Esophagus squamous epithelium (tissue), 5 donors: ENCODE measurements at places on chromosomes 2 and 18.

DNA sequence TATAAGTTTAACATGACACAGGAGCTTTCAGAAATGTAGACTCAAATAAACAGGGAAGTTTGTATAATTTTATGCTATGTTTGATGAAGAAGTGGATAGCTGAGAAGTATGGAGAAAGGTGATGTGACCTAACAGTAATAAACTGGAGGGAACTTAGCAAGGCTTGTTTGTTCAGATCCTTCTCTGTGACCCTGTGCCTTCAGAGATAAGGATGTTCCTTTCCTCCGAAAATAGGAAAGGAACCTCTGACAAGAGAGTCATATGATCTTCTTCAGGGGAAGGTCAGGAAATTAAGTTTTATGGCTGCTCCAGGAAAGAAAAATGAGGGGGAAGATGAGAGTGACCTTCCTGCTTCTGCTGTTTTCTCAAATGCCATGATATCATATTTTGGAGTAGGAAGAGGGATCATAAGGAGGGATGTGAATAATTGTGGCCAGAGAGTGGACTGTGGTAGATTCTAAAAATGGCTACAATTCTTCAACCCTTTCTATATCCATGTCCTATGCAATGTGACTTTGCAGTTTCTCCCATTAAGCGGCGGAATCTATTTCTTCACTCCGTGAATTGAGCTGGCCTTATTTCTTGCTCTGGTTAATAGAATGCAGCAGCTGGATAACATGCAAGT lies 8.5 kb upstream of the C2orf69 start:
- no peak for DNase-seq

GRCh38 chr2:215697003-215697402 lies 261.1 kb upstream of the FN1 start:
- no peak for DNase-seq

DNA sequence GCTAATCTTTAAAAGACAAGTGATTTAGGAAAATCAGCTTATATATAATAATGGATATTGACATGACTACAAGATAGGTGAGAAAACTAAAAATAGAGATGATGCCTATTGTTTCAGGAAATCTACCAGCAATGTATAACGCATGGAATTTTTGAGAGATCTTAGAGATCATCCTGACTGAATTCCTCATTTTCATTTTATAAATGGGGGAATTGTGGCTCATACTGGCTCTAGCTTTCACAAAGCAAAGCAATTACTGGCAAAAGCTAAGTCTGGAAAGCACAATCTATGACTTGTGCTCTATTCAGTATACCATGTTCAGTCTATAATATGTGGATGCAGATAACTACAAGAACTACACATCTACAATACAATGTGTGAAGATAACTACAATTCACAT lies 51.9 kb upstream of the FANCL start:
- DNase-seq: no peak

DNA sequence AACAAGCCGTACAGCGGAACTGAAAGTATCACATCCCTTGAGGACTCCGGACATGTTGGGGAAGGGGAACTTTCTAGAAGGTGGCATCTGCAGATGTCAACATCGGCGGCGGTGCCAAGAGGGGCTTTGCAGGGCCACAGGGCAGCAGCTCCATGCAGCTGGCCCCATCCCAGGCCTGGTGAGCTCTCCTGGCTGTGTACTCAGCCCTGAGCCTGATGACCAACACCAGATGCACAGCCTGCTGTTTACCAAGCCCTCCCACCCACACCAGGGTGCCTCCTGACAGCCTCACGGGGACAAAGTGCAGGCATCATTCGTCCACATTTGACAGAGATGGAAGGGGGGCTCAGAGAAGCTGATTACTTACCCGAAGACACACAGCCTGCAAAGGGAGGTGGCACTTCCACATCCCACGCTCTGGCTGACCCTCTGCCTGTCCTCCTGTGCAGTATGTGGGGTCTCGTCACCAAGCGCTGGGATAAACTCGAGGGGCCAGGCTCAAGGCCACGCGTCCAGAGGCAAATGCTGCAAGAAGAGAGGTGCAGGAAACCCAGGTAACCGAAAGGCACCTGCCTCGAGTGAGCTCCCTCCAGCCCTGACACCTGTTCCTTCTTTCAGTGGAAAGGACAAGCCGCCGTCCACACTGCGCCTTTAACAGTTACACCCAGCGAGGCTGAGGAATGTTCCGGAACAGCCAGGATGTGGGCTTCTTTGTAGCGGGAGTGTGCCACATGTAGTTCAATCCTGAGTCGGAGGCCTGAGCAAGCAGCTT lies 69.0 kb upstream of the ASAP2 start:
- no peak for DNase-seq

GRCh38 chr2:2400286-2401038 lies 69.4 kb upstream of the MYT1L start:
- no peak for DNase-seq

DNA sequence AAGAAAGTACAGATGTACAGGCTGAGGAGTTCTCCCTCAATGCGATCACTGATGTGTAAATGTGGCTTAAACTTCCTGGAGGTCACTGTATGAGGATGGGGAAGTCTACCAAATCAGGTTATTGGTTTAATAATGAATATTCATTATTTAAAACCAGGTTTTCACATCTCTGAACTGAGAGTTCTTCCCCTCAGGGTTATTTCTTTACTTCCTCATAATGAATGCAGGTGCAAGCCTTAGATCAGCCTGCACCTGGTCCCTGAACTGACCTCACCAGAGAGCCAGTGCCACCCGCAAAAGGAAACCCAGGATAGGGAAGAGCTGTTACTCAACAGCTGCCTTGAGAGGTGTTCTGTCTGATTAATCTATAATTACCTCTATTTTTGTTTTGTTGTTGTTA lies 369.0 kb downstream of the EPHA4 start:
- DNase-seq: no peak

GRCh38 chr2:232230560-232230959 lies 148.0 kb upstream of the ALPP start:
- no peak for DNase-seq

- no peak for DNase-seq
These were observed 592 bp downstream of the ME2 start for GRCh38 chr18:50879302-50880118.

- no peak for DNase-seq
These were observed 88.8 kb downstream of the INHBB start for GRCh38 chr2:120434492-120435308.

- DNase-seq: no peak
These were observed 49.1 kb upstream of the PIK3C3 start for GRCh38 chr18:41905786-41906527.

GRCh38 chr2:171287036-171287571 lies 126.4 kb upstream of the TLK1 start:
- DNase-seq: no peak

- no peak for DNase-seq
These were observed 261.3 kb upstream of the CCDC68 start for GRCh38 chr18:55220523-55220922.

GRCh38 chr2:39621596-39621995 lies 44.1 kb upstream of the TMEM178A start:
- DNase-seq: no peak

DNA sequence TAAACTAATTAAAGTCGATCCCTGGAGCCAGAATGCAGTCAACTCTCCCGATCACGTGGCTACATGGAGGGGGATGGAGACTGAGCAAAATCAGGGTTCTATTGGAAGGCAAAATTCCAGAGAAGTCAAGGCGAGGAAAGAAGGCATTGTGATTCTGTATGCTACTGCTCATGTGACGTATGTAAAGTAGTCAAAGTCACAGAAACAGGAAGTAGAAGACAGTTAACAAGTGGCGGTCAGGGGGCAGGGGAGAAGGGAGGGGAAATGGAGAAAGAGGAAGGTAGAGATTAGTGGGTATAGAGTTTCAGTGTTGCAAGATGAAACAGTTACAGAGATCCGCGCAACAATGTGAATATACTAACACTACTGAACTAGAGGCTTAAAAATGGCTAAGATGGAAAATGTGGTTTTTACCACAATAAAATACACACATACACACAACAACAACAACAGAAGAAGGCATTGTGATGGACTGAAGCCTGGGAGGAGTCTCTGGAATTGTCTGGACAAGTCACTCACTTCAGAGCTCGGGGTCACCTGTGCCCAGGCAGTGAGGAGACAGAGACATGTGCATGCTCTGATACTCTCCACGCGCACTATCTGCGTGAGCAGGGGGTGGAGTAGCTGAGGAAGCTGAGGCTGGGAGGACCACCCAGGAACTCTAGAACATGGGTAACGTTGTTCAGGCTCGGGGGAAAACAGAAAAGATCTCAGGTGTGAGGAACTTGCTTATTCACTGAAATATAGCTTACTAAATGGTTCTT lies 89.9 kb upstream of the CDCA7 start:
- peak; percentile 9 for DNase-seq

GRCh38 chr2:105521176-105521575 lies 122.3 kb upstream of the FHL2 start:
- DNase-seq: no peak

- no peak for DNase-seq
These were observed 98.2 kb downstream of the PDCL3 start for GRCh38 chr2:100660851-100661584.

- no peak for DNase-seq
These were observed 18.9 kb upstream of the THOC1 start for GRCh38 chr18:286515-287310.

DNA sequence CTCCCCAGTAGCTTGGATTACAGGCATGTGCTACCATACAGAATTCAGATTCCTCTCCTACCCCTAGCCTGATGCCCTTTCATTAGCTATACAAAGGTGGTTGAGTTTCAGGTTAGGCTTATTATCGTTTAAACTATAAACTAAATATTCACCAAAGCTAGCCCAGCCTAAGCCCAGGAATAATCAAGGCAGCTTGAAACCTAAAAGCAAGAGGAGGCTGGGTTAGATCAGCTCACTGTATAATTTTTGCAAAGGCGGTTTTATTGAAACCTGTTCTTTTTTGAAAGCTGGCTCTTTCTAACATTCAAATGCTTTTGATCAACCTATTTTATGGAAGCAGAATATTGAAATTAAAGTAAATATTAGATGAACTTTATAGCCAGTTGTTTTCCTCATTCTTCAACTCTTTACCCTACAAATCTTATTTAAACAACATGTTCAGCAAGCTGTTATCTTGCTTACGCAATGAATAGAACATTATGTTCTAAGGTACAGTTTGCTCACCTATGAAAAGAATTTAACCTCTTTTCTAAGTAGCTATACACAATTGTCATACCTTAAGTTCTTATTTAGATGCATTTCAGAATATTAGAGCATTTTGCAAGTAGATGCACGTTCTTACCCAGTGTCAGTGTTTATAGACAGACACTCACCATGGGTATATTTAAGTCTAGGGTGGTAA lies 241.6 kb downstream of the NEDD4L start:
- no peak for DNase-seq

GRCh38 chr2:137021763-137022162 lies 256.4 kb downstream of the THSD7B start:
- DNase-seq: no peak

DNA sequence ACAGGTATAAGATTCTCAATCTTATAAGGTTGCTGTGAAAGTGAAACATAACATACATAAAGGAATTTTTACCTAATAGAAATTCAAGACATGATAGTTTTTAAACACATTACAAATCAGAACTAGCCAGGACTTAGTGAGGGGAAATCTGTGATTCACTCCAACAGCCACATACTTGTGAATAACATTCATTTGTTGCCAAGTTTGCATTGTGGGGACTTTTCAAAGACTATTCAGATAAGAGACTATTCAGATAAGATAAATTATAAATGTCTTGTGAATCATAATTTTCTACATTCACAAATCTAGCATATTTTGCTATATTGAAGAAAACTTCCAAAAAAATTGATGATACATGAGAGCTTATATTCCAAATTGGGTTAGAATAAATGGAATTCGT lies 345.3 kb upstream of the CDH20 start:
- no peak for DNase-seq

GRCh38 chr18:62832282-62832681 lies 116.9 kb downstream of the PHLPP1 start:
- no peak for DNase-seq

DNA sequence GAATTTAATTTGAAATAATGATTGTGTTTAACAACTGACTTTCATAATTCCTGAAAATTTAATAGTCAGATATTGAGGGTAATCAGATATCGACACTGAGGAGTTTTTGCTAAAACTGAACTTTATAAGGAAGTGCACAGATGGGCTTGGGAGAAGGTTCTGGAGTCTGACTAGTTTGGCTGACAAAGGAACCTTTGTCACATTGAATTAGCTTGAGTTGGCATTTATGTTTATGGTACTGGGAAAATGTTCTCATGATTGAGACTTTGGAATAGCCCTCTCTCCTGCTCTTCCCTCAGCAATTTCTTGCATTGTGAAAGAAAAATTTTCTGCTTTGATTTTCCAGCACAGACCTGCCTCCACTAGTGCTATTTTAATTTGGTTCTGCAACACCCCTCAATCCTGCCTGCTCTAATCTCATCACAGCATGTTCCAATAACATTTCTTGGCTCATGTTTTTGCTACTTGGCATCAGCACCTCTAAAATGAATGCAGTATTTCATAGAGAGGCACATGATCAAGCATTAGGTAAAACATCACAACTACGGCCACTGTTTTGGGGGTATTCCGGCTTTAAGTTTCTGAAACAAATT lies 133.9 kb upstream of the FSHR start:
- no peak for DNase-seq

DNA sequence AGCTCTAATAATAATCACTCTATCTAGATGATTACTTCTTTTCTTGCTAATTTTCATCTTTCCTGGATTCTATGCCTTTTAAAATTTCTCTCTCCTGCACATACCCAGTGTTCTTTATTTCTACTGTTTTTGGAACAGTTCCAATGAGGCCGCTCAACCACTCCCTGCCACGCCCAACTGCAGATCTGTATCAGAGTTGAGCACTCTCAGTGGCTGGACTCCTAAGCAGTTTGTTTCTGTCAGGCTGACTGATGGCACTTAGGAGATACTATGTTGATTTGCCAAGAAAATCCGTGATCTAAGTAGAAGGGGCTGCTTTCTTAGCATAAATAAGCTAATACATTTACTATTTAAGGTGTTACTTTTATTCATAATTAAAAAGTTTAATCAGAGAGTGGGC lies 192.8 kb downstream of the ARHGAP15 start:
- no peak for DNase-seq

DNA sequence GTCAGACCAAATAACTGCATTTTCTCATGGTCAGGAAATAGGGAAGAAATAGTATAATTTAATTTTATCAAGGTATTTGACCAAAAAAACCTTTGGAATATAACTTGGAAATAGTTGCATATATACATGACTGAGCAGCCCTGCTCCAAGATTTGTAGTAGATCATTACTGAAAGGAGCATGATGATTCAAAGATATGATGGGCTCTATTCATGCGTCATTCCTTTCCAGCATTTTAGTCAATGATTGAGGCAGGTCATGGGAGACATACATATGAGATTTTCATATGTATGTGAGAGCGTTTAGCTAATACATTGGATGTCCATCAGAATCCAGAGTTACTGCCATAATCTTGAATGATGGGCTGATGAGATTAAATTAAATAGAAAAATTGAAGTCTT lies 74.5 kb downstream of the CAB39 start:
- no peak for DNase-seq
